ENCODE measurements at places on chromosomes 6 and 20. TPM values are rescaled to one million over a fixed set of nuclear protein-coding genes. Genes with fewer than 3 reads are reported as not detected.
A peak's percentile ranks its signal among the peaks of the same experiment; 100 is the strongest.

TMEM244 gene
- not detected for total RNA-seq

PRDM13 gene
- total RNA-seq = not detected

RAE1 gene
- total RNA-seq = 15.8 TPM

IL17A gene
- total RNA-seq = not detected

RAET1G gene
- total RNA-seq = not detected

DNA sequence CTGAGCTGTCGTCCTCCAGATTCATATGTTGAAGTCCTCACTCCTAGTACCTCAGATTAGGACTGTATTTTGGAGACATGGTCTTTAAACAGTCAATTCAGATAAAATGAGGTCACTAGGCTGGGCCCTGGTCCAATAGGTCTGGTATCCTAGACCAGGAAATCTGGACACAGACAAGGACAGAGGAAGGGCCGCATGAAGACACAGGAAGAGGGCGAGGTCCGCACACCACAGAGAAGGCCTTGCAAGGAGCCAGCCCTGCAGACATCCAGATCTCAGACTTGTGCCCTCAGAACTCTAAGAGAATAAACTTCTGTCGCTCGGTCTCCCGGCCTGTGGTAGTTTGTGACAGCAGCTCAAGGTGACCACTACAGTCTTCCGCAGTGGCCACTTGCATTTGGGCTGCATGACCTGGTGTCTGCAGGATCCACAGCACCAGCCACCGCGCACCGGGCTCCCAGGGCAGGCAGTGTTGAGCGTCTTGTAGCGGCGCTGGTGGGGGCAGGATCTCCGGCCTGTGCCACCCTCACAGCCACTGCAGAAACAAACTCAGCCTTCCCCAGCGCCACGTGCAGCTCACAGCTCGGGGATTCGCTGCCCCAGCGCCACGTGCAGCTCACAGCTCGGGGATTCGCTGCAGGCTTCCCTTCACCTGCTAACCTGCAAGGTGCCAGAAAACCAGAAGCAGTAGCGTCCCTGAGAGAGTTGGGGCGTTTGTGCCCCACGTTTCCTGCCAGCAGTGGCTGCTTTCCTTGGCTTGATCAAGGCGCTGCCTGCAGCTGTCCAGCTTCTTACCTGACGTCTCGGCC lies 6.0 kb upstream of the RBM38 start:
- H3K4me1 ChIP-seq = no peaks in the 10 kb centered on the region
- H3K27ac ChIP-seq = peak overlapping the region; percentile 13
- H3K36me3 ChIP-seq = peaks cover 11% of the 10 kb centered on the region
- no peak overlapping the region for H3K4me3 ChIP-seq
- peak; percentile 51 for DNase-seq

GRCh38 chr6:31272836-31273626 lies 1.1 kb upstream of the HLA-C start:
- DNase-seq = no peak
- H3K27ac ChIP-seq = peak overlapping the region; percentile 78
- H3K4me3 ChIP-seq = peak overlapping the region; percentile 91

DNA sequence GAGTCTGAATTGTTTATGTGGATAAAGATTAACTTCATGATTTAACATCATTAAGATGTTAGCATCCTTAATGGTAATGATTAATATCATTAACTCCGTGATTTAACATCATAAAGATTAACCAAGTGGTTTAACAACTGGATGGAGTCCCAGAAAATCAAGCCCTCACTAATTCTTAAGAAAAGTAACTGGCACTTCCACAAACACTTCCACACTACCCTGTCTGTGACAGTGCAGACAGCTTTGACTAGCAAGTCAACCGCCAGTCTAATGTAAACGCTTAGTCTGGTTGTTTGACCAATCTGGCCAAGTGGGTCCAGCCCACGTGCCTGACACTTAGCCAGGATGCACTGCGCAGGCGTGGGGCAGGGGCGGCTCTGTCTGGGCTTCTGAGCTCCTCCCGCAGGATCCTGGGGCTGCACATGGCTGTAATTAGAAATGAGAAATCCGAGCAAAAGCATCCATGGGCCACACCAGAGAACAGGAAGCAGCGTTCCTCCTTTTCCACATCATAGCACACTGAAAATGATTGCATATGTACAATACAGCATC lies 424.2 kb downstream of the FOXA2 start:
- H3K4me1 ChIP-seq = no peaks in the 10 kb centered on the region
- no peaks in the 10 kb centered on the region for H3K36me3 ChIP-seq
- no peak overlapping the region for H3K4me3 ChIP-seq
- H3K27ac ChIP-seq = no peak overlapping the region
- DNase-seq = no peak

GRCh38 chr6:273551-274058 lies 18.7 kb upstream of the DUSP22 start:
- no peaks in the 10 kb centered on the region for H3K36me3 ChIP-seq
- no peak overlapping the region for H3K27ac ChIP-seq
- no peak overlapping the region for H3K4me3 ChIP-seq
- no peaks in the 10 kb centered on the region for H3K4me1 ChIP-seq
- no peak for DNase-seq

- no peak overlapping the region for H3K4me3 ChIP-seq
- peaks cover 6% of the 10 kb centered on the region for H3K36me3 ChIP-seq
- H3K4me1 ChIP-seq = no peaks in the 10 kb centered on the region
- DNase-seq = no peak
Observed at GRCh38 chr6:47256981-47257730, 52.5 kb downstream of the TNFRSF21 start.

- peak overlapping the region; percentile 10 for H3K27ac ChIP-seq
- peaks cover 19% of the 10 kb centered on the region for H3K27me3 ChIP-seq
- peak; percentile 64 for DNase-seq
- H3K36me3 ChIP-seq = no peaks in the 10 kb centered on the region
- H3K4me3 ChIP-seq = peak overlapping the region; percentile 22
Observed at GRCh38 chr6:36340618-36341454, 4.1 kb upstream of the BNIP5 start.

DNA sequence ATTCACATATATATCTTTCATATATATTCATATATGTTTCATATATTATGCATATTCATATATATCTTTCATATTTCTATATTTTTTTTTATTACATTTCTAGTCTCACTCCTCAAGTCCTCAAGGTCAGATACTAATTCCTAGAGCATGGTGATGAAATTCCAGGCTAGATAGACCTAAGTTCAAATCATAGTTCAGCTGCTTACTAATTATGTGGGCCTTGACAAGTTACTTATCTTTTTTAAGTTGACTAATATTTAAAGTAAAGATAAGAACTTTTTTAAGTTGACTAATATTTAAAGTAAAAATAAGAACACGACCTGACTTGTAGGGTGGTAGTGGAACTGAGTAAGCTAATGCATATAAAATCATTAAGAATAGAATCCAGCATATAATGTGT lies 495.6 kb upstream of the MAN1A1 start:
- no peak overlapping the region for H3K4me3 ChIP-seq
- no peaks in the 10 kb centered on the region for H3K36me3 ChIP-seq
- no peak overlapping the region for H3K27ac ChIP-seq
- no peaks in the 10 kb centered on the region for H3K27me3 ChIP-seq
- DNase-seq = no peak

GRCh38 chr20:34875642-34876405 lies 588 bp upstream of the ACSS2 start:
- H3K27ac ChIP-seq = peak overlapping the region; percentile 91
- H3K4me3 ChIP-seq = peak overlapping the region; percentile 98
- no peaks in the 10 kb centered on the region for H3K27me3 ChIP-seq
- H3K4me1 ChIP-seq = peaks cover 7% of the 10 kb centered on the region
- peak; percentile 100 for DNase-seq

DNA sequence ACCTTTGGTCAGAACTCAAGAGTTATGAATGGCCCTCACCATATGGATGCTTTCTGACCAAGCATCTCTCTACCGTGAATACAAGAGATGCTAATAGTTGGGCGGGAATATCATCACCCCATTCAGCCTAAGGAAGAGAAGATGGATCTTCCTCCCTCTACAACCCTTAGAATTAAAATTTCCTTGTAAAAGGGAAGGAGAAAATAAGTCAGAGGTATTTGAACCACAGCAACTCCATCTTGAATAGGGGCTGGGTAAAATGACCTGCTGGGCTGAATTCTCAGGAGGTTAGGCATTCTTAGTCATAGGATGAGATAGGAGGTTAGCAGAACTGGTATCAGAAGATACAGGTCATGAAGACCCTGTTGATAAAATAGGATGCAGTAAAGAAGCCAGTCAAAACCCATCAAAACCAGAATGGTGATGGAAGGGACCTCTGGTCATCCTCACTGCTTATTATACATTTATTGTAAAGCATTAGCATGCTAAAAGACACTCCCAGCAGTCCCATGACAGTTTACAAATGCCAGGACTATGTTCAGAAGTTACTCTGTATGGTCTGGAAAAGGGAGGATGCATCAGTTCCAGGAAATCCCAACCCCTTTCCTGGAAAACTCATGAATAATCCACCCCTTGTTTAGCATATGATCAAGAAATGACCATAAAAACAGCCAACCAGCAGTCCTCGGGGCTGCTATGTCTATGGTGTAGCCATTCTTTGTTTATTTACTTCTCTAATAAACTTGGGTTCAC lies 101.2 kb downstream of the DTNBP1 start:
- no peaks in the 10 kb centered on the region for H3K36me3 ChIP-seq
- no peaks in the 10 kb centered on the region for H3K4me1 ChIP-seq
- no peak for DNase-seq

GRCh38 chr20:7094438-7094997 lies 327.0 kb downstream of the BMP2 start:
- no peaks in the 10 kb centered on the region for H3K27me3 ChIP-seq
- H3K27ac ChIP-seq = no peak overlapping the region
- no peak for DNase-seq
- H3K36me3 ChIP-seq = no peaks in the 10 kb centered on the region
- H3K4me1 ChIP-seq = no peaks in the 10 kb centered on the region

DNA sequence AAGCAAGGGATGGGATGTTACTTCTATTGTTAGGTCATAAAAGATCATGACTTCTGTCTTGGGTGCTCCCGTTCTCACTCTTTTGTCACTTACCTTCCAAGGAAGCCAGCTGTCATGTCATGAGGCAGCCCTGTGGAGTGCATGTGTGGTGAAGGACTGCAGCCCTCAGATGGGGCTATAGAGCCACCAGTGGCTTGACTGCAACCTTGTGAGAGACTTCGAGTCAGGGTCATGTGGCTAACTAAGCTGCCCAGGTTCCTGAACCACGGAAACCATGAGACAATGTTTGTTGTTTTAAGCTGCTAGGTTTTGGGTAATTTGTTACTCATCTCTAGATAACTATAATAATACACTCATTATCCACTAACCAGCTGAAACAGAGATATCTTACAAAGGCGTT lies 477.1 kb downstream of the BTBD3 start:
- H3K4me3 ChIP-seq = no peak overlapping the region
- no peak for DNase-seq
- H3K27ac ChIP-seq = no peak overlapping the region
- no peaks in the 10 kb centered on the region for H3K4me1 ChIP-seq
- H3K36me3 ChIP-seq = no peaks in the 10 kb centered on the region
- H3K27me3 ChIP-seq = no peaks in the 10 kb centered on the region

GRCh38 chr6:24795106-24795505 lies 3.6 kb downstream of the ARMH2 start:
- H3K36me3 ChIP-seq = no peaks in the 10 kb centered on the region
- no peak overlapping the region for H3K27ac ChIP-seq
- no peaks in the 10 kb centered on the region for H3K4me1 ChIP-seq
- H3K27me3 ChIP-seq = no peaks in the 10 kb centered on the region
- DNase-seq = no peak
- H3K4me3 ChIP-seq = no peak overlapping the region

- peak; percentile 74 for DNase-seq
- H3K4me1 ChIP-seq = peaks cover 8% of the 10 kb centered on the region
- no peaks in the 10 kb centered on the region for H3K27me3 ChIP-seq
Observed at GRCh38 chr6:144582939-144583613, 297.9 kb downstream of the UTRN start.

DNA sequence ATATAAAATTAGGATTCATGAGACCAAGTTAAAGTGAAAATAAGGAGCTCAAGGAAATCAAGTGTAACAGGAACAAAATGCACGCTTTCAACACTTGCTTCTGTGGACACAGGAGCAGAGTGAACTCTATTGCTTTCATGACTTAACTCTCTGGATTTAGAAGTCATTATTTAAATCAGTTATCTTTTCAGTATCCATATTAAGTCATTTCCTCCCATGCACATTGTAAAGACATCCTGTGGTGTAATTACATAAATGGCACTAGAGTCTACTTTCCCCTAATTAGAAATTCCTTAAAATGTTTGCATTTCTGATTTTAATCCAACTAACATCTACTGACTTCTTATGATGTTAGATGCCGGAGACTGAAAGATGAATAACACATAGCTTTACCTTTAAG lies 88.0 kb downstream of the INSM1 start:
- peaks cover 16% of the 10 kb centered on the region for H3K4me1 ChIP-seq
- no peak overlapping the region for H3K27ac ChIP-seq
- H3K36me3 ChIP-seq = no peaks in the 10 kb centered on the region
- no peaks in the 10 kb centered on the region for H3K27me3 ChIP-seq
- no peak overlapping the region for H3K4me3 ChIP-seq

- H3K36me3 ChIP-seq = no peaks in the 10 kb centered on the region
- no peaks in the 10 kb centered on the region for H3K27me3 ChIP-seq
- H3K4me1 ChIP-seq = no peaks in the 10 kb centered on the region
- H3K4me3 ChIP-seq = no peak overlapping the region
Observed at GRCh38 chr6:156943166-156943565, 166.0 kb downstream of the ARID1B start.

DNA sequence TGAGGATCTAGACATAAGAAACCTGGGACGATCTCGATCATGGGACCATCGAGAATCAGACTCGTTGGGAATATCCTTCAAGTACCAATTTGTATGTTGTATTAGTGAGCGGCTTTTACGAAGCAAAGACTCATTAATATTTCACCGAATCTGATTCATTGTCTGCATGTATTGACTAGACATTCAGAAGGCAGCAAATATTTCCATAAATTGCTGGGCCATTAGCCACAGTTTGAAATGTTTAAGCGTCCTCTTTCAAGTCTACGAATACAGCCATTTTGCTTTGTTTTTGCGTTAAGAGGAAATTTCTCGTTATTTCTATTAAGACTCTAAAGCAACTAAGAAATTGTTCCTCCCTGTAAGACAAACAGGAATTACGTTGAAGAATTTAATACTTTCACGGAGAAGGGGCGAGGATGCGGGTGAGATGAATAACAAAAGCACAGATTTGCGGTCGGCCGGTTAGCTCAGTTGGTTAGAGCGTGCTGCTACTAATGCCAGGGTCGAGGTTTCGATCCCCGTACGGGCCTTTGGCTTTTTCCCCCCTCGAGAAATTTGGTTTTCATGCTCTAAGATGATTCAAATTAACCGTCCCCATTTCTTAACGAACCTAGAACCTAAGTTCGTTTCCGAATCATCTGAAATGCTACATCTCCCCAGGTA lies 18.5 kb downstream of the POM121L2 start:
- no peak overlapping the region for H3K27ac ChIP-seq
- DNase-seq = no peak
- no peaks in the 10 kb centered on the region for H3K4me1 ChIP-seq
- no peak overlapping the region for H3K4me3 ChIP-seq
- H3K36me3 ChIP-seq = no peaks in the 10 kb centered on the region

DNA sequence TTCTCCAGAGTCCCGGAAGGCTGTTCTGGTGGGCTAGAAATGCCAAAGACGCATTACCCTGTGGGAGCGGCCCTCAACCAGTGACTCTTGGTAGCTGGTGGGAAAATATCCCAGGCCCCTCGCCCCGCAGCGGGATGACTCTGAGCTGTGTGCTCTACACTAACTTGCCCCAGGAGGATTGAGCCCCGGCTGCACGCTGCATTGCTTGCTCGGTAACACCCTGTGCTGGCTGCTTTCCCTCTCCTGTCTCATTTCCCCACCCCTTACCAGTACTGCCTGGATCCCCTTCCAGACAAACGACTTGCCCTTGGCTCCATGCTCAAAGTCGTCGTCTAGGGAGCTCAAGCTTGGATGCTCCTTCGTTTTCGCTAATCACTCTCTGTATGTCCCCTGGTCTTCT lies 411.8 kb upstream of the SULF2 start:
- no peaks in the 10 kb centered on the region for H3K36me3 ChIP-seq
- H3K27ac ChIP-seq = no peak overlapping the region
- no peak overlapping the region for H3K4me3 ChIP-seq
- DNase-seq = peak; percentile 36

All from heart left ventricle (tissue), 16 donors.